ENCODE measurements at places on chromosomes 2 and 18. TPM values are rescaled to one million over a fixed set of nuclear protein-coding genes. Genes with fewer than 3 reads are reported as not detected.
A peak's percentile ranks its signal among the peaks of the same experiment; 100 is the strongest.

DNA sequence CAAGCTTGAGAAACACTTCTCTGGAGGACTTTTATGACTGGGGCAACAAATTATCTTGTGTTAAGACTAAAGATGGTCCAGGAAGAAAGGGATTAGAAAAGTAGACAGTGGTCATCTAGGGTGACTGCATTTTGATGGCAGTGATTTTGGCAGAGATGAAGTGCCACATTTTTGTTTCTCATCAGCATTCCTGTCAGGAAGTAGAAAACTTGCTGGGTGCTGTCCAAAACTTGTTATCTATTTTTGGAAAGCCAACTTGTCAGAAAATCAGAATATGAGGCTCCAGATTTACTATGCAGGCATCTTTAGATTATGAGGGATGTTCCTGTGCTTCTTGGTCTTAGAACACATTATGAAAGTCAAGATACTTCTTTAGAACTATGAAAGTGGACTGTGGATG is 29.0 kb upstream of the CALCRL start:
- no peak overlapping the region for H3K4me3 ChIP-seq
- H3K4me1 ChIP-seq = no peaks in the 10 kb centered on the region
- no peaks in the 10 kb centered on the region for H3K27me3 ChIP-seq

GRCh38 chr2:18194161-18194560 is 315.7 kb downstream of the KCNS3 start:
- H3K4me1 ChIP-seq = no peaks in the 10 kb centered on the region
- H3K4me3 ChIP-seq = no peak overlapping the region
- no peak overlapping the region for H3K27ac ChIP-seq
- no peaks in the 10 kb centered on the region for H3K36me3 ChIP-seq

DNA sequence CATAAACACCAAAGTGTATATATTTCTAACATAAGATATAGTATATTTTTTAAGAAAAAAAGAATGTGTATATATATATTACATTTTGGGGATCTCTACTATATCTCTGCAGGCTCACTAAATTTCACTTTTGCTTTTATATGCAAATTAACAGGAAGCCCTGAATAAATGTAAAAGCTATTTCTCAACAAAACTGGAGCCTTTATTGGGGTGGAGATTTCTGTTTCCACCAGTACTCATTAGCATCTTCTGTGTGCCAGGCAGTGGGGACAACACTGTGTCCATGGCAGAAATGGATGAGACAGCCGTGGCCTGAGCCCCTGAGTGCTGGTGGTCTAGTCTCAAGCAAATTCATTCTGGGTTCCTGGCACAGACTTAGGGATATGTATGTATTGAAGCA is 41.3 kb downstream of the C18orf63 start:
- no peak overlapping the region for H3K4me3 ChIP-seq
- DNase-seq = no peak
- no peaks in the 10 kb centered on the region for H3K36me3 ChIP-seq
- peaks cover 11% of the 10 kb centered on the region for H3K4me1 ChIP-seq

CPLX4 gene
- total RNA-seq = not detected

GRCh38 chr2:23414106-23414505 is 29.1 kb downstream of the KLHL29 start:
- no peak for DNase-seq
- H3K27ac ChIP-seq = no peak overlapping the region
- no peaks in the 10 kb centered on the region for H3K4me1 ChIP-seq
- H3K36me3 ChIP-seq = no peaks in the 10 kb centered on the region

DNA sequence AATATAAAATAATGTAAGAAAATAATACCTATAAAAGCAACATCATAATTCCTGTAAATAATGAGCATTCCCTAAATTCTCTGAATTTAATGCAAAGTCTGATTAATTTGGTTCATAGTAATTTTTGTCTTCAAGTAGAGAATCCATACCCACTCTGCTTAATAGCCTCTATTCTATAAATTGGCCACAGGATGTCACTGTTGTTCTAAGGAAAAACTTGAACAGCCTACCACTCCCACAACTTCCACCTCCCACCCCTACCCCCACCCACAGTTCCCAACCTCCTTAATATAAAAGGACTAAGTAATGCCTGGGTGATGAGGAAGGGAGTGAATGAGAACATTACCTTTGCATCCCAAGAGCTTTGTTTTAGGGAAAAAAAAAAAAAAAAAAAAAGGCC is 27.2 kb upstream of the BBS5 start:
- H3K27ac ChIP-seq = no peak overlapping the region
- no peak for DNase-seq
- H3K27me3 ChIP-seq = peaks cover 3% of the 10 kb centered on the region
- no peak overlapping the region for H3K4me3 ChIP-seq

SPP2 gene
- total RNA-seq = not detected

GRCh38 chr2:66547118-66547517 is 112.2 kb downstream of the MEIS1 start:
- no peak overlapping the region for H3K4me3 ChIP-seq
- H3K36me3 ChIP-seq = no peaks in the 10 kb centered on the region
- H3K27ac ChIP-seq = no peak overlapping the region
- no peaks in the 10 kb centered on the region for H3K4me1 ChIP-seq

MYCN gene
- 0.58 TPM for total RNA-seq

DNA sequence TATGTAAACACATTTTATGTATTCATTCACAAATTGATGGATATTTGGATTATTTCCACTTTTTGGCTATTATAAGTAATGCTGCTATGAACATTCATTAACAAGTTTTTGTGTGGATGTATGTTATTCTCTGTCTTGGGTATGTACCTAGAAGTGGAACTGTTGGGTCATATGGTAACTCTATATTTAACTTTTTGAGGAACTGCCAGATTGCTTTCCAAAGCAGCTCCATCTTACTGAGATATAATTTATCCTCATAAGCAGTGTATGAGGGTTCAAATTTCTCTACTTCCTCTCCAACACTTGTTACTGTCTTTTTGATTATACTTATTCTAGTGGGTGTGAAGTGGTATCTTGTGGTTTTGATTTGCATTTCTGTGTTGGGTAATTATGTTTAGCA is 7.1 kb upstream of the EML6 start:
- no peaks in the 10 kb centered on the region for H3K4me1 ChIP-seq
- no peak for DNase-seq
- no peak overlapping the region for H3K4me3 ChIP-seq

GRCh38 chr2:24084386-24085199 is at the start of gene TP53I3:
TP53I3 (minus strand) TSS chr2:24084834; CDS start chr2:24084326, 508 bp downstream.
- H3K27ac ChIP-seq = peak within 1 kb of the TSS; percentile 42
- H3K36me3 ChIP-seq = peaks cover 36% of the 10 kb centered on the region
- peak within 1 kb of the TSS; percentile 89 for H3K4me3 ChIP-seq
- H3K4me1 ChIP-seq = peaks cover 7% of the 10 kb centered on the region
- no peaks in the 10 kb centered on the region for H3K27me3 ChIP-seq

DNA sequence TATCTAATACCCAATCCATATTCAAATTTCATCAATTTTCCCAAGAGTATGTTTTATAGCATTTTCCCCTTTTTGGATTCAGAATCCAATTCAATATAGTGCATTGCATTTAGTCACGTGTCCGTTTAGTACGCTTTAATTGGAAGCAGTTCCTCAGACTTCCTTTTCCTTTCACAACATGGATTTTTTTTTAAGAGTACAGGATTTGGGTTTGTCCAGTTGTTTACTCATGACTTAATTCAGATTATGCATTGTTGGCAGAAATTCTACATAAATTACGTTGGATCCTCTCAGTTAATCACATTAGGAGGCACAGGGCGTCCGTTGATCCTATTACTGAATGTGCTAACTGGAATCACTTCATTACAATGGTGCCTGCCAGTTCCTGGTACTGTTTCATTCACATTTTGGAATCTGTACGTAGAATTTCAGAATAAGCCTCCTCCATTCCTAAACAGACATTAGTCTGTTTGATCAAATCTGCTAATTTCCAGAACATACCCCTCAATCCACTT is 70.0 kb upstream of the ATIC start:
- DNase-seq = no peak
- H3K4me3 ChIP-seq = no peak overlapping the region
- H3K4me1 ChIP-seq = no peaks in the 10 kb centered on the region
- peaks cover 29% of the 10 kb centered on the region for H3K27me3 ChIP-seq
- no peak overlapping the region for H3K27ac ChIP-seq

PAIP2B gene
- total RNA-seq = 12.1 TPM

DNA sequence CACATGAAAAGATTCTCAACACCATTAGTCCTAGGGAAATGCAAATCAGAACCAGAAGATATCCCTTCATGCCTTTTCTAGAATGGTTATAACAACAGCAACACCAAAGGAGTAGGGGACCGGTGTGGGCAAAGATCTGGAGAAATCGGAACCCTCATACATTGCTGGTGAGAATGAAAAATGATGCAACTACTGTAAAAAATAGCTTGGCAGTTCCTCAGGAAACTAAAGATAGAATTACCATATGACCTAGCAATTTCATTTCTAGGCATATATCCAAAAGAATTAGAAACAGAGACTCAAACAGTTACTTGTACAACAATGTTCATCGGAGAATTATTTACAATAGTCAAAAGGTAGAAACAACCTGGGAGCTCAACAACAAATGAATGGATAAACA is 29.2 kb upstream of the CDH7 start:
- H3K4me1 ChIP-seq = no peaks in the 10 kb centered on the region
- no peaks in the 10 kb centered on the region for H3K27me3 ChIP-seq
- no peak overlapping the region for H3K4me3 ChIP-seq

DNA sequence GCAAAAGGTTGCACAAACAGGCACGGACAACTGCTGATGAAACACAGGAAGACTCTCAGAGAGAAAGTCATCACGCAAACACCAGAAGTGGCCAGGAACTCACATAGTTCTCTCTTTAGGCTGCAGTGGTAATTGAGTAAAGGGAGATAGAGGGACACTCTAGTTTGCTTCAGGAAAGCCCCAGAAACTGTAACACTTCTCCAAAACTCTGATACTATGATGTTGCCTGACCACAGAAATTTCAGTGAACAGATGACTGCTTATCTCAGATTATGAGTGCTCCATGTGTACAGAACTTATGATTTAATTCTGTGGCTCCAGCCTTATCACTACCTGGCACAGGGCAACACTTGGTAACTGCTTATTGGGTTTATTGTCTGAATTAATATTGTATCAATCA is 311.5 kb upstream of the GYPC start:
- no peak overlapping the region for H3K4me3 ChIP-seq
- DNase-seq = no peak
- no peaks in the 10 kb centered on the region for H3K36me3 ChIP-seq
- H3K27me3 ChIP-seq = peaks cover 3% of the 10 kb centered on the region

DYNAP gene
- not detected for total RNA-seq

GRCh38 chr2:229438430-229439159 is 167.5 kb upstream of the PID1 start:
- no peak overlapping the region for H3K4me3 ChIP-seq
- peaks cover 24% of the 10 kb centered on the region for H3K27me3 ChIP-seq
- no peak overlapping the region for H3K27ac ChIP-seq
- H3K36me3 ChIP-seq = no peaks in the 10 kb centered on the region
- DNase-seq = no peak

- peaks cover 82% of the 10 kb centered on the region for H3K4me1 ChIP-seq
- peak overlapping the region; percentile 91 for H3K27ac ChIP-seq
- no peaks in the 10 kb centered on the region for H3K27me3 ChIP-seq
Observed at GRCh38 chr2:96152304-96153161, 7.3 kb upstream of the DUSP2 start.

- no peaks in the 10 kb centered on the region for H3K27me3 ChIP-seq
- no peaks in the 10 kb centered on the region for H3K36me3 ChIP-seq
- no peaks in the 10 kb centered on the region for H3K4me1 ChIP-seq
- no peak overlapping the region for H3K27ac ChIP-seq
- H3K4me3 ChIP-seq = no peak overlapping the region
- DNase-seq = no peak
Observed at GRCh38 chr2:59019566-59020159, 778.5 kb upstream of the FANCL start.

COL4A3 gene
- total RNA-seq = 0.83 TPM

DNA sequence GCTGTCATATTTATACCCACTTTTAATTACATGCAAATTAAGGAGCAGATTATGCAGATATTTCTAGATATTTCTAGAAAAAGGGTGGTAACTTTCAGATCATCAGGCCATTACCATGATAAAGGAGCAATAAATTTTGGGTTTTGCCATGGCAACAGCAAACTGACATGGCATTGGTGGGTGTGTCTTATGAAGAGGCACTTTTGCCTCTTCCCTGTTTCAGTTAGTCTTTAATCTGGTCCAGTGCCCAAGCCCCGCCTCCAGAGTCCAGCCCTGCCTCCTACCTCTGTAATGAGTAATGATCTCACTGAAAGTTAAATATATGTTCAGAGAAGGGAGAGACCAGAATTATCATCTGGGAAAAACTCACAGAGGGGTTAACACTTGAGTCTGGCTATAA is 124.8 kb downstream of the SCG2 start:
- H3K4me3 ChIP-seq = no peak overlapping the region
- H3K27me3 ChIP-seq = no peaks in the 10 kb centered on the region
- no peak overlapping the region for H3K27ac ChIP-seq
- no peak for DNase-seq

GRCh38 chr2:74632209-74632938 is 15.8 kb downstream of the M1AP start:
- no peaks in the 10 kb centered on the region for H3K4me1 ChIP-seq
- no peak overlapping the region for H3K27ac ChIP-seq
- no peaks in the 10 kb centered on the region for H3K36me3 ChIP-seq
- no peak overlapping the region for H3K4me3 ChIP-seq
- H3K27me3 ChIP-seq = no peaks in the 10 kb centered on the region
- no peak for DNase-seq

DNA sequence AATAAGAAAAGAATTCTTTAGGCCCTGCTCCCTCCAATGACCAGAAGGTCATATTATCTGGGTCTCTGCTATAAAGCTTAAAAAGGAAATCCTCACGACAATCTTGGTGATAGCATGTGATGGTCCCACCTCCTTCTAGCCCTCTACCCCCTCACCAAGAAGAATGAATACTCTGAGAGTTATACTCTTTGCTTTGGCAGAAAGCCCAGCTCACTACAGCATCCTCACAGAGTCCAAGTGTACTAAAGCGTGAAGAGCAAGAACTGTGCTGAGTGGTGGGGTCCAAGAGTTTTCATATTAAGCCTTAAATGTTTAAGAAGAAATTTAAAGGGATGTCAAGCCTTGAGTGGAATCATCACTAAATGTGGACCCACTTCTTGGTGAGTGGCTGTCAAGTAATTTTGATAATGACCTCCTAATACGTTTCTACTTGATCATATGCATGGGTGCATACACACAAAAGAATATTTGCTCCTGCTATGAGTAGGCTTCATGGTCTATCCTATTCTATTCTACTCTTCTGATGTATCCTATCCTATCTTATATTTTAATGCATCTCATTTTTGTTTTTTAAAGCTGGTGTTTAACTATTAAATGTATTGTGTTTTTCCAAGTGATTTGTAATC is 16.5 kb upstream of the SERPINB7 start:
- DNase-seq = no peak
- peaks cover 14% of the 10 kb centered on the region for H3K27me3 ChIP-seq
- no peaks in the 10 kb centered on the region for H3K36me3 ChIP-seq
- no peak overlapping the region for H3K27ac ChIP-seq
- no peak overlapping the region for H3K4me3 ChIP-seq

GRCh38 chr18:13463526-13464210 is 245.1 kb downstream of the LDLRAD4 start:
- H3K4me1 ChIP-seq = peaks cover 27% of the 10 kb centered on the region
- H3K27me3 ChIP-seq = no peaks in the 10 kb centered on the region
- H3K27ac ChIP-seq = peak overlapping the region; percentile 94
- peak overlapping the region; percentile 89 for H3K4me3 ChIP-seq
- DNase-seq = no peak

Data from naive thymus-derived CD8-positive, alpha-beta T cell (primary cell).